Regular cardiac myocyte (primary cell): ENCODE measurements at places on chromosomes 6 and 20. TPM values are rescaled to one million over a fixed set of nuclear protein-coding genes. Genes with fewer than 3 reads are reported as not detected.

Gene SRMS
- not detected in 2 replicates for total RNA-seq

Gene RIMS4
- total RNA-seq = not detected in 2 replicates

Gene TTI1
- total RNA-seq = 14.1 and 21.7 TPM in 2 replicates

Gene FAM83D
- total RNA-seq = 3.7 and 32.2 TPM in 2 replicates

Gene ZNF334
- total RNA-seq = 2.5 and 3.1 TPM in 2 replicates

Gene SLC17A1
- total RNA-seq = not detected in 2 replicates

Gene SLC17A9
- total RNA-seq = 7.9 and 21.9 TPM in 2 replicates

Gene APCDD1L
- 7.3 and 9.0 TPM in 2 replicates for total RNA-seq

Gene STMND1
- total RNA-seq = not detected in 2 replicates

Gene TSBP1
- not detected in 2 replicates for total RNA-seq

Gene ELOVL4
- 6.2 and 7.3 TPM in 2 replicates for total RNA-seq

Gene NNAT
- total RNA-seq = 0.19 TPM in 1 of 2 replicates, not detected in the other

Gene TAGAP
- not detected in 2 replicates for total RNA-seq

Gene XKR7
- under 0.01 TPM in 1 of 2 replicates, not detected in the other for total RNA-seq

Gene RSPO3
- total RNA-seq = under 0.01 and 2.0 TPM in 2 replicates

Gene IPCEF1
- under 0.01 TPM in 1 of 2 replicates, not detected in the other for total RNA-seq

Gene MCCD1
- not detected in 2 replicates for total RNA-seq

Gene EPPIN
- not detected in 2 replicates for total RNA-seq

Gene GMPR
- 7.6 and 8.1 TPM in 2 replicates for total RNA-seq

Gene TRDN
- total RNA-seq = not detected in 2 replicates

Gene ADGRB3
- under 0.01 TPM in 1 of 2 replicates, not detected in the other for total RNA-seq

Gene GSTA2
- not detected in 2 replicates for total RNA-seq

Gene HSPA1A
- 87.9 and 192 TPM in 2 replicates for total RNA-seq

Gene SIRPD
- total RNA-seq = not detected in 2 replicates

Gene KCNG1
- total RNA-seq = 5.4 and 13.5 TPM in 2 replicates

Gene DDO
- total RNA-seq = 1.9 and 2.8 TPM in 2 replicates

Gene CDKAL1
- total RNA-seq = 16.6 and 19.4 TPM in 2 replicates

Gene NKX2-2
- not detected in 2 replicates for total RNA-seq

Gene SLC22A3
- 1.7 and 2.3 TPM in 2 replicates for total RNA-seq
